Stimulated activated CD8-positive, alpha-beta memory T cell treated with anti-CD3 and anti-CD28 coated beads, Interleukin-7, amount 100 ng/mL, for 1 hour (primary cell): ENCODE measurements at places on chromosomes 7 and 10.

DNA sequence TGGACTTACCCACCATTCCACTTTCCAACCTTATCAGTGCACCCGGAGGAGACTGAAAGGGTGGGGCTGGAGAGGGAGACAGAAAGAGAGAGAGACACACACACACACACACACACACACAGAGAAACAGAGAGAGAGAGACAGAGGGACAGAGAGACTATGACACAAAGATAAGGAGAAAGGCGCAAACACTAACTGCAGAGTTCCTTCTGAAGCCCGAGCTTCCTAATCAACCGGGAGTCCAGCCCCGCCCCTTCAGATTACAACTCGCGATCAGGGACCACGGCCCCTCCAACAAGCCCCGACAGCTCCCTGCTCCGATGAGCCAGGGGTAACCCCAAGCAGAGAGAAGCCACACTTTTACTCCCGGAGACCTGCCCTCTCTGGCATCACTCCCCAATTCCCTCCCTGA is 499 bp downstream of the GAL3ST4 start:
- DNase-seq, result no peak

- no peak for DNase-seq
These were observed 422.2 kb upstream of the ANKRD30A start for GRCh38 chr10:36703179-36703578.

DNA sequence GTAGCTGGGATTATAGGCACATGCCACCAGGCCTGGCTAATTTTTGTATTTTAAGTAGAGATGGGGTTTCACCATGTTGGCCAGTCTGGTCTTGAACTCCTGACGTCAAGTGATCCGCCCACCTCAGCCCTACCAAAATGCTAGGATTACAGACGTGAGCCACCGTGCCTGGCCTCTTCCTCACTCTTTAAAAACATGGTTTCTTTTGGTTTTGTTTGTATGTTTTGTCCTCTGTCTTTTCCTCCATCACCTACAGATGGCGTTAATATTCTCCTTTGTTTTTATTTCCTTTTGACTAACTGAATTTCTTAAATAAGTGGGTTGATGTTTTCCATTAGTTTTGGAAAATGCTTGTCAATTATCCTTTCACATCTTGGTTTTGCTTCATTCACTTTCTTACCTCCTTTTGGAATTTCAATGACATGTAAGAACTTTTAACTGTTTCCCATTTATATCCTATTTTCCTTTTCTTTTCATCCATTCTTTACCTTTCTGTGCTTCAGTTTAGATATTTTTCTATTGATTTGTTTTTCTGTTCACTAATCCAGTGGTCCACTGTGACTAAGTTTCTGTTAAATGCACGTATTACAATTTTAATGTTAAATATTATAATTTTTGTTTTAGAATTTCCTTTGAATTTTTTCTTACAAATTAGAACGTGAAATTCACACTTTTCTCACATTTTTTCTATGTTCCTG is 104.1 kb downstream of the ZNF467 start:
- DNase-seq, result no peak

DNA sequence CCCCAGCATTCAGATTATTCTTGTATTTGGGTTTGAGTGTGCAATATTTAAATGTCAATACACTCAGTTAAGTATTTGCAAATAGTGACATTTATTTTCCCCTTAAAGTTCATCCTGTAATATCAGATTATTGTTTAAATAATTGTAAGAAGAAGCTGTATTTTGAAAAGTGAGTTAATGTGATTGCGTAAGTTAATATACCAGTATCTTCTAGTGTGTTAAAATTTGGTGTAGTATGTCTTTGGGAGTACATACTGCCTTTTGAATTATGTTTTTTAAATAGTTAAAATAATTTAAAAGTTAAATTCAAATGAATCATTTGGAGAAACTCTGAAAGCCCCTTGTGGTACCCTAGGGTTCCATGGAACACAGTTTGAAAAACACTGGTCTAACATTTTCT is 28.6 kb downstream of the LRMDA start:
- no peak for DNase-seq

- DNase-seq, result no peak
These were observed 271.7 kb downstream of the TRIL start for GRCh38 chr7:28686418-28686800.
